Breast epithelium (tissue), 4 donors: ENCODE measurements at places on chromosomes 3 and 15.

DNA sequence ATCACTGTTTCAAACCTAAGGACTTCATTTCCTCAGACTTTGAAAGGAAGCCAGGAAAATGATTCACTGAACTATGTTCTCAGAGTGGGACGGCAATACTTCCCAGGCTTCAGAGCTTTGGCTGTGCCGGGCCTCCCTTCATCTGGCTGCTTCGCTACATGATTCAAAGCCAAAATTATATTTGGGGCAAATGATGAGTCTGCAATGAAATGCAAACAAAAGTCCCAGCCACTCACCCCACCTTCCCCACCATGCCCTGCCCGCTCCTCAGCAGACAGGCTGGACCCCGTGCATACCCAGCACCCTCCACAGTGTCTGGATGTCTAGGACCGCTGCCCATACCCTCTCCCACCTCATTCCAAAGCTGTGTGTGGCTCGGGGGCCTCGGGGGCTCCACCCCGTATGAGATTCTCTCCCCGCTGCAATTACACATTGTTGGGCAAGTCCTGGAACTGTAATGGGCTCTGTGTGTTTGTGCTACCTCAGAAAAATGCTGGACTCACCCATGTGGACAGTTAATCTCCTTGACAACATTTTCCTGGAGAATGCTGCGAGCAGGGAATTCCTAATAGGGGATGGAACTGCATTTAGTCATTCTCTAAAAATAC, 32.2 kb downstream of the ATP10A start:
- no peak for DNase-seq

GRCh38 chr3:105869861-105870755, 1.3 kb upstream of the CBLB start:
- DNase-seq = no peak

GRCh38 chr3:8451696-8452095, 49.9 kb upstream of the LMCD1 start:
- no peak for DNase-seq

- no peak for DNase-seq
Measured at GRCh38 chr15:49731187-49732099, 110.6 kb downstream of the DTWD1 start.

DNA sequence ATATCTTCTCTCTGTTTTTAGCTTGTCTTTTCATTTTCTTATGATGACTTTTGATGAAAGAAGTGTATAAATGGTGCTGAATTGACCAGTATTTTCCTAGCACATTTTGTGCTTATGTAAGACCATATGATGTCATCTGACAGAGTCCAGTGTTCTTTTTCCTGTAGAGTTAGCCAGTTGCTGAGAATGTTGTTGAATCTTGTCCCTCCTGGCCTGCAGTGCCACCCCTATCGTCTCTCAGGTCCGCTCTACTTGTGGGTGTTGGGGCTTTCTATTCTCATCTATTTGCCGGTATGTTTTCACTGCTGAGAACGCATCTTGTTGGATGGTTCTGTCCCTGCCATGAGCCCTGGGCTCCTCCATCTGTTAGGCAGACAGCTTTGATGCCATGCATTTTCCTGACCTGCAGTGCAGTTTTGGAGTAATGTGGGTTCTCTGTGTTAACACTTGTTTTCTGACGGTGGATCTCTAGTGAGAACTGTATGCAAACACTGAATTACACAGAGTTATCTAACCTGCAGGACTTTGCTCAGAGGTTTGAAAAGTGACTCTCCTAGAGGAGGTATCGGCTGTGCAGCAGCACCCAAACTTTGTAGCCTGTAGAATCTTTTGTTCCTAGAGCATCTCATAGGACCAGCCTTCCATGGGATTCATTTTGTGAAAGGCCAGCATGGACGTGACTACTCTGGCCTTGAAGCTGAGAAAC, 44.6 kb downstream of the SLC6A20 start:
- DNase-seq = no peak

- no peak for DNase-seq
Measured at GRCh38 chr15:37148714-37149113, 48.4 kb upstream of the MEIS2 start.

DNA sequence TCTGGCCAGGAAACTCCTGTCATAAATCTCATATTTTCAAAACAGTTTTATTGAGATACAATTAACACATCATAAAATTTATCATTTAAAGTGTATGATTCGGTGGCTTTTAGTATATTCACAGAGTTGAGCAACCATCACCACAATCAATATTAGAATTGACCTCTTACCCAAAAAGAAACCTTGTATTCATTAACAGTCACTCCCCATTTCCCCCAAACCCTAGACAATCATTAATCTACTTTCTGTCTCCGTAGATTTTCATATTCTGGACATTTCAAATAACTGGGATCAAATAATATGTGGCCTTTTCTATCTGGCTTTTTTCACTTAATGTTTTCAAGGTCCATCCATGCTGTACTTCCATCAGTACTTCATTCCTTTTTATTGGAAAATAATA, 145.7 kb upstream of the RORA start:
- DNase-seq = no peak

DNA sequence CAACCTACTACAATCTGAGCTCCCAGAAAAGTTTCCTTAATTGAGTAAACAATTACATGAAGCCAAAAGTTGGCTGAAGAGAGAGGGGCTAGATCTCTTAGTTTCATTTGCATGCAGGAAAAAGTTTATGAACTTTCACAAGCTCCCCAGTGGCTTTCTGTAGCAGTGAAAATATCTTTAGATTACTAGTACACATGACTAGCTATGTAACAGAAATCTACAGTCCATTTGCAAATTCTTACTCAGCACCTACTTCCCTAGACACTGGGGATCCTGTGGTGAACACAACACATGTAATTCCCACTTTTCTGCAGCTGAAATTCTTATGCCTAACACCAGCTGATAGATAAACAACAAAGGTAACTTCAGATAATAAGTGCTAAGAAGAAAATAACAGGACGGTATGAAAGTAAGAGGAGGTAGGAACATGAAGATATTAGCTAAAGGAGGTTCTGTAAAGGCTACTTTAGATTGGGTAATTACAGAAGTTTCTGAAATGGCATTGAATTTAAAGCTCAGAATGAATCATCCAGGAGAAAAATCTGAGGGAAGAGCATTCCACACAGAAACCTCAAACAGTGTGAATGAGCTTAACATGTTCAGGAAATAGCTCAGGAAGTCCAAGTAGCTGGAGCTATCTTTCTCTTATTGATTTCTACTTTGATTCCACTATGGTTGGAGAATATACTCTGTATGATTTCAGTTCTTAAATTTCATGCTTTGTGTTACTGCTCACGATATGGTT, 204.8 kb downstream of the MAGI1 start:
- no peak for DNase-seq

GRCh38 chr3:170171563-170171962, 10.0 kb downstream of the PHC3 start:
- no peak for DNase-seq

DNA sequence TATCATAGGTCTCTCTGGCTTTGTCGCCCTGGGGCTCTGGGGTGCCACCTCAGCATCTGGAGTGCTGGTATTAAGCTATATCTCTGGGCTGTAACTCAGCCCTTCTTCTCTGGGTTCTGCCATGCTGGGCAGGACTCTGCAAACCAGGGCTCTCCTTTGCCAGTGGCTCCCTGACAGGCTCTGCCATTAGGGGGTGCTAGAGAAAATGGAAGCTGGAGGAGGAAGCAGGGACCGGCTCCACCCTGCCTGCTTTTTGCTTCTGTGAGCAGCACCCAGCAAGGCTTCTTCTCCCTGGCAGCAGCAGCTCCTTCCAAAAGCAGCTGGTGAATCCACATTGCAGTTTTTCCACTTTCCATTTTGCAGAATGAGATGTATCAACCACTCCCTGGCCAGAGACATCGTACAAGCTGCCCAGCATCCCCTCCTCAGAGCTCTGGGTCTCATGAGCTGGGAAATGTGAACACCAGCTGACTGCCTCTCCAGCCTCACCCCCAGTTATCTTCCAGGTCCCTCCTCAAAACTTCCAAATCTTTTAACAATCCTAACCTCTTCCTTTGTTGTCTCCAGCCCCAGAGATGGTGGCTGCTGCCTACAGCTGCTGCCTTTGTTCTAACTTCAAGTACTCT, 165.0 kb downstream of the ABHD5 start:
- no peak for DNase-seq

- DNase-seq = no peak
Measured at GRCh38 chr15:89672221-89673164, 6.7 kb downstream of the PLIN1 start.

DNA sequence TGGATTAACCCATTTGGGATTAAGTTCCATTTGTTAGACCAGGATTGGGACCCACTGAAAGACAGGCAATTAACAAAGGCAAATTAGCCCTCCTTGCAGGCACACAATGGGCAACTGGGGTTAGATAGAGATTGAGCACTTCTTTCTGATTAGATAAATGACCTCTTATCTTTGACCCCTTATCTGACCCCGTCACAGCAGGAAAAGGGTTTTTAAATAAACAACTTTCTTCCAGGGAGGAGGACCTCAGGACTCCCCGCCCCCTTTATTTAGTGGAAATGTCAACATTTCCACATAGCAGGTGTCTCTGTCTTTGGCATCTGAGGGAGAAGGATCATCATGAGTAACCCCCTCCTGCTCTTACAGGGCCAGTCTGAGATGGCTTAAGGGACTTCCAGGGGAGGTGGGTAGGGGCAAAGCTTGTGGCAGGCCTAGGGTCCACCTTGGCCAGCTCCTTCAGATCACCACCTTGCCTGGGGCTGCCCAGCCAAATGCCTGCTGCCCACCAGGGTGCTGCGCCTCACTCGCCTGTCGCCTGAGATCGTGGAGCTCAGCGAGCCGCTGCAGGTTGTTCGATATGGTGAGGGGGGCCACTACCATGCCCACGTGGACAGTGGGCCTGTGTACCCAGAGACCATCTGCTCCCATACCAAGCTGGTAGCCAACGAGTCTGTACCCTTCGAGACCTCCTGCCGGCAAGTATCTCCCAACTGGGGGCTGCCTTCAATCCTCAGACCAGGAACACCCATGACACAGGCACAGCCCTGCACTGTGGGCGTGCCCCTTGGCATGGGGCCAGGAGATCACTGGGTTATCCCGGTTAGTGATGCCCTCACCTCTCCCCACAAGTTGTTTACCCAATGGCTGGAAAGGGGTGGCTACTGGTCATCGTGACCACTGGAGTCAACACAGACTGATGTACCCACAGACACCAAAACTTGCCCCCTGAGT, 2.6 kb upstream of the WDR6 start:
- no peak for DNase-seq

DNA sequence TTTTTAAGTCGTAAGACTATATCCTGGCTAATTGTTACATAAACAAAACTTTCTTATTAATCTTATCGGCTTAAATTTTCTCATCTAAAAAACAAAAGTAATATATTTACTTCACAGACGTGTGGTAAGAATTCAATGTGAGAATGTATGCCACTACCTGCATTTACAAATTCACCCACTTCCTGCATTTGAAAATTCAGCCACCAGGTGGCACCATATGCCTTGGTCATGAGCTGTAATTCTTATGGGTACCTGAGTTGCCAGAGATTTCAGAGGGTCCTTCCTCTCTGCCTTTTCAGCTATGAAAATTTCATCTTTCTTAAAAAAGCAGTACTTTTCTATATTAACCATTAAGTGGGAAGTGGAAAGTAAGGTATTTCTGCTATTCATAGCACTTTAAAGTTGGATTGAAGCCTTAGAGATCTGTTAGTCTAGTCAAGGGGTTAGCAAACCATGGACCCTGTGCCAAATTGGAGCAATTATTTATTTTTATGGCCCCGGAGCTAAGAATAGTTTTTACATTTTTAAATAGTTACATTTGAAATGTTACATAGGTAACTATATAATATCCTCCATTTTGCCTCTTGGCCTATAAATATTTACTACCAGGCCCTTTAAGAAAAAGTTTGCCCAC, 127.8 kb downstream of the HCN4 start:
- peak; percentile 70 for DNase-seq

DNA sequence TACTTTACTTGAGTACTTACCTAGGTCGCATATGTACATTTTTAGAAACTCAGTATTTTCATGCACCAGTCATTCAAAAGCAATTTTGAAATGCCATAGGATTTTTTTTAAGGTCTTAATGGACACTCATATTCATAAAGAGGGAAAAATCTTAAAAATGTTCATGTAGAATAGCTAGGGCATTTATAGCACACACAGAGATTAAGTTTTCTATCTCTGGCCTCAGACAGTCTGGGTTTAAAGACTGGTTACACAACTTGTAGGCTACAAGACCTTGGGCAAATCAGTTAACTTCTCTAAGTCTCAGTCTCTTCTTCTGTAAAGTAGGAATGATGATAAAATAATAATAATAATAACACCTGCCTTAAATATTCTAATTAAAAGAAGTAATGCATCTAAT, 48.5 kb upstream of the UBP1 start:
- no peak for DNase-seq

- DNase-seq = no peak
Measured at GRCh38 chr3:89261673-89262072, 154.3 kb downstream of the EPHA3 start.

DNA sequence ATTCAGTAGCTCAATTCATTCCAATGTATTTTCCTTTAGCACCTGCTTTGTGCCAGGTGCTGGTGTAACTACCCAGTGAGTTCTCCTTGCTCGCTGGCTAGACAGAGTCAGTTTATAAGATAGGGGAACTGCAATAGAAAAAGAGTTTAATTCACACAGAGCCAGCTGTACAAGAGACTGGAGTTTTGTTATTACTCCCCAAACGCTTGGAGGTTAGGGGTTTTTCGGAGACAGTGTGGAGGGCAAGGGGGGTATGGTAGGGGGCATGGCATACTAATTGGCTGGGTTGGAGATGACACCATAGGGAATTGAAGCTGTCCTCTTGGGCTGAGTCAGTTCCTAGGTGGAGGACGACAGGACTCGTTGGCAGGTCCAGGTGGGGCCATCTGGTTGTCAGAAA, 5.4 kb upstream of the CFAP91 start:
- DNase-seq = no peak

DNA sequence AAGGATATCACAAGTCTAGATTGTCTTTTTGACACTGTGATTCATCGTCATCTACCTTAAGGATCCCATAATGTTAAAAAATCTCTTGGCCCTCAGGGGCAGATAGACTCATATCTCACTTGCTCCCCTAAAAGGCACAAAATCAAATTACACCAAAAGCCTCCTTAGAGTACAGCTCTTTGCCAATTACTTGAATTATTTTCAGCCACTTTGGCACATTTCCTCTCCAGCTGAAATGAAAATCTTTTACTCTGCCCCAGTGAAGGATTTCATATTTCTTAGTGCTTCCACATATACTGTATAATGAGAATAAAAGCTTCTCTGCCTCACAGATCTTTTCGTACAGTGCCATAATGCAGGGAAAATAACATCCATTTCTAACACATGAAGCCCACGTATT, 190.7 kb upstream of the GBE1 start:
- DNase-seq = no peak

GRCh38 chr3:52521881-52522650, 11.6 kb downstream of the NT5DC2 start:
- no peak for DNase-seq
